ENCODE measurements at places on chromosomes 2 and 18.

- no peak for DNase-seq
Measured at GRCh38 chr2:240789051-240789453, 31.0 kb downstream of the KIF1A start.

- no peak for DNase-seq
Measured at GRCh38 chr2:112691881-112692281, 28.9 kb upstream of the NT5DC4 start.

GRCh38 chr2:57181315-57182038 lies 865.1 kb upstream of the VRK2 start:
- DNase-seq = no peak

DNA sequence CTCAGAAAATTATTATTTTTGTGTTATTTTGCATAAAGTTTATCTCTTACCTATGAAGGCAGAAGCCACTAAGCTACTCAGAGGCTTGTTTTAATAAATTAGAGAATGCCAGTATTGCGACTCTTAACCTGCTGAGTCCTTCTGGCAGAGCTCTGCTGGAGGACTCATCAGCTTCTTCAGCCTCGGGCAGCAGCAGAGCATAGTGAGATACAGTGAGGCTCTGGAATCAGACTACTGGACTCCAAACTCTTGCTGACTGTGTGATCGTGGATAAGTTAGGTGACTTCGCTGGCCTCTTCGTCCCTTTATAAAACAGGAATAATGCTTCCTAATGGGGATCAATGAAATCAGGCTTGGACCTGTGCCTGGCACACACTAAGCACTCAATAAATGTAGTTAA lies 1.7 kb downstream of the PTRHD1 start:
- no peak for DNase-seq

DNA sequence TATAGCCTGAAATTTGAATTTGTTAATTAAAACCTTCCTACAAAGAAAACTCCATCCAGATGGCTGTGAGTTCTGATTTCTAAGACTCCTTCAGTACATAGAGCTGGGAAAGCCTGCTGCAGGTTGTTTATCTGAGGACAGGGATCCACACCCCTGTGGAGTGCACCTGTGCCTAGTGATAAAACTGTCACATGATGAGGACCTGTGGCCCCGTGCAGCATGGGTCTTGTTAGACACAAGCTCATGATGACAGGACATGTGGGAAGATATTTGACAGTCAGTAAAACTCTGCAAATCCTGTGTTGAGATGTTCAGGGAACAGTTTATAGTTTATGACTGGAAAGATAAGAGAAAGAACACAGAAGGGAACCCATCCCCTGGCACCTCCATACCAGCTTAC lies 133.2 kb upstream of the TMEM18 start:
- DNase-seq = no peak

GRCh38 chr2:105824446-105824845 lies 79.7 kb downstream of the NCK2 start:
- DNase-seq = no peak

GRCh38 chr2:125925891-125926546 lies 729.9 kb upstream of the GYPC start:
- no peak for DNase-seq

GRCh38 chr2:3536682-3537632 lies 17.6 kb upstream of the ADI1 start:
- no peak for DNase-seq

DNA sequence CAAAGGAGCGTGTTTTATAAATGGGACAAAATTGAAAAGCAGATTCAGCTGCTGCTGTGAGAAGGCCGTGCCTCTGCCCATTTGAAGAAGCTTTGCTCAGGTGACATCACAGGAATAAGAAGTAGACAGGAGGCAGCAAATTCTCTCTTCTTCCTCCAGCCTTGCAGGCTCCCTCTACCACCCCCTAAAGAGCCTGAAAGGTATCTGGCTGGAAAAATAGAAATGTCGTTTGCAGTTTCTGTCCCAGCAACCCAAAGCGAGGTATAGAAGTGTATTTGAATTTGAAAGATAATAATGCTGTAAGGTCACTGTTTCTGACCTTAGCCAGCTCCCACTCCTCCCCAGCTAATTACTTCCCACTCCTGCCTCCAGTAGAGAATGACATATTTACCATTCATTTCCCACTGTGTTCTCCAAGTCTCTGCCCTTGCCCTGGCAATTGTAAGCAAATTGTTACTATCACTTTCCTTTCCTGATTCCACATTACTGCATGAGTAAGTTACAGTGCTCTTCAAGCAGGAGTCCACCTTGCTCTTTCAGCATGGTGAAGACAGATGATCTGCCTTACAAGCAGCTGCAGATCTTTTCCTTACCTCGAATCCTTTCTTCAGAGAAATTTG lies 56.8 kb upstream of the RASGRP3 start:
- no peak for DNase-seq

GRCh38 chr2:240423788-240424191 lies 11.7 kb upstream of the GPC1 start:
- no peak for DNase-seq

DNA sequence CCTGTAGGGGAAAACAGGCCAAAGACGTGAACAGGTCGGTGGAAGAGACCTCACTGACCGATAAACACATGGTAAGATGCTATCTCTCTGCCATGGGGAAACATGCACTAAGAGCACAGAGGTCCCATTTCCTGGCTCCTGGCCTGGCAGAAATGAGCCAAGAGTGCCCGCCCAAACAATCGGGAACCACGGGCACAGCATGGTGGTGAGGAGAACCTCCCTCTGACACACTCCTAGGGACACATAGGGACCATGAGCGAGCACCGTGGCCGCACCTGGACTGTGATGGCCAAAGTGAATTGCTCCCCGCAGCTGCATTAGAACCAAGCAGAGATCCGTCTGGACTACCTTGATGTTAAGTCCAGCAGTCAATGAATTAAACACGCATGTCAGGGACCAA lies 11.1 kb downstream of the HS6ST1 start:
- no peak for DNase-seq

DNA sequence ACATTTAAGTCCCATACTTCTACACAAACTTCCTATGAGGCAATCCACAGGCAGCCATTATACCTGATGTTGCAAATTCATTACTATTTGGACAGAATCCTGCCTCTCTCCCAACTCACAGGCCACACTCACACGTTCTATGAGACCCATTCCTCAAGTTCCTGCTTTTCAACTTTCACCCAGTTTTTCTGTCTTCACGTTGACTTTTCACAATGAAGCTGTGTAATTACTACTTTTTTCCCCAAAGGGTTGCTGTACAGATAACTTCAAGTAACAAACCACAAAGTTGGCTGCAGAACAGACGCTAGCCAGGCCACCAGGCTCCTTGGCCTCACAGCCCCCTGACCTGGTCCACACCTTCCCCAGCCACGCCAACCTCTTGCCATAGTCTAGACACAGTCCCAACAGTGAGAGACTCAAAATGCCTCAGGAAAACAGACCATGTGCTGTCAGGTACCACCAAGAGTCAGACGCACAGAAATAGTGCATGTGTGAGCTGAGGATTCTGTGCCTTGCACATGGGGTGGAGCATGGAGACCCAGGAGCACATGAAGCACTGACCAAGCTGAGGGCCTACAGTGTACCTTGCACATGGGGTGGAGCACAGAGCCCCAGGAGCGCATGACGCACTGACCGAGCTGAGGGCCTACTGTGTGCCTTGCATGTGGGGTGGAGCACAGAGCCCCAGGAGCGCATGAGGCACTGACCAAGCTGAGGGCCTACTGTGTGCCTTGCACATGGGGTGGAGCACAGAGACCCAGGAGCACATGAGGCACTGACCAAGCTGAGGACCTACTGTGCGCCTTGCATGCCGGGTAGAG lies 61.0 kb downstream of the EIPR1 start:
- DNase-seq = no peak

DNA sequence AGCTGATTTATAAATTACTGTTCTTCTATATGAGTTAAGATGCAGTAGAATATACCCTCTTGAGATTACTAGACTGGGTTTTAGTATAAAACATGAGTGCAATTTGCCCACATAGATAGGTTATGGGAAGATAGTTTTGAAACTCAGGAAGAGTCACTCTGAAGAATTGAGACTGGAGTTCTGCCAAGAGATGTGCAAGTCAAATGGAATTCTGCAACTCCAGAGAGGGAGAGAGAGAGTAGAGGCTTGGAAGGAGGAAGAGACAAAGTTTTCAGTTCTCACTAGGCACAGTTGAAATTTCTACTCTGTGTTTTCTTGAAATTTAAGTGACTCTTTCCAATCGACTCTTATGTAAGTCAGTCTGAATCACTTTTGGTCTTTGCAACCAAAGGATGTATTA lies 878.8 kb downstream of the TSN start:
- DNase-seq = no peak

DNA sequence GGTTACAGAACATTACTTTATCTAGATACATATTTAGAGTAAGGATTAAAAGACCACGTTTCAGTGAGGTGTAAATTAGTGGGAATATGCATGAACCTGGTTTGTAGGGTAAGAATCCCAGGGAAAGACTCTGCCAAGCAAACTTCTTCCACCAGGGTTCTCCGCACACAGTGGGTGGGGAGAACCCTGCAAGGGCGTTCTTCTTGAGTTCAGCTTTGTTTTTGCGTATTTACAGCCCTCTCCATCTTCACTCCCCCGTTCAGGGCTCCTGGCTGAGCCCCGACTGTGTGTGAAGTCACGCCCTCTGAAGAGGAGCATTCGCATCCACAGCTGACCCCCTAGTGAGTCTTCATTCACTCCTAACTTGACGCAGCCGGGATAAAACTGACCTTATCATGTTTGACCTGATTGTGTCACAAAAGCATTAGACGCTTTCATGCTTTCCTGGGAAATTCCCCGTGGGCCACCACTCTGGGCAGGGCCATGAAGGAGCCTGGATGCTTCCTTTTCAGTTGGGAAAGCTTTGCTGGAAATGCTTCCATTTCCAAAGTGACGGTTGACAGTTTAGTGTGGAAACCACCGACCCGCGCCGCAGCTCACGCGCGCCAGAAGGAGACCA lies 1.0 kb downstream of the ALKAL2 start:
- DNase-seq = no peak

- no peak for DNase-seq
Measured at GRCh38 chr2:95030496-95030895, 5.0 kb downstream of the MAL start.

DNA sequence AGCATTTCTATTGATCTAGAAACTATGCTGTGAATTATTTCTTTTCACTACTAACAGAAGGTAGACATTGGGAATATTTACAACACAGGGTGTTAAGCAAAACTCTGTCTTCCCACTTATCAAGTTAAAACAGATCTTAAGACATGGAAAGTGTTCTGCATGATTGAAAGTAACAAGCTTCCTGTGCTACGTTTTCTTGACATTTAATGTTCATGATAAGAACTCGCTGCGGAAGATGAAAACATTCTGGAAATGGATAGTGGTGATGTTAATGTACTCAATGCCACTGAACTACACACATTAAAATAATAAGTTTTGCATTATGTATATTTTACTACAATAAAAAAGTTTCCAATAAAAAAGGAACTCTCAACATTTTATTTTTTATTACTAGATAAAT lies 74.4 kb upstream of the SCN7A start:
- no peak for DNase-seq

DNA sequence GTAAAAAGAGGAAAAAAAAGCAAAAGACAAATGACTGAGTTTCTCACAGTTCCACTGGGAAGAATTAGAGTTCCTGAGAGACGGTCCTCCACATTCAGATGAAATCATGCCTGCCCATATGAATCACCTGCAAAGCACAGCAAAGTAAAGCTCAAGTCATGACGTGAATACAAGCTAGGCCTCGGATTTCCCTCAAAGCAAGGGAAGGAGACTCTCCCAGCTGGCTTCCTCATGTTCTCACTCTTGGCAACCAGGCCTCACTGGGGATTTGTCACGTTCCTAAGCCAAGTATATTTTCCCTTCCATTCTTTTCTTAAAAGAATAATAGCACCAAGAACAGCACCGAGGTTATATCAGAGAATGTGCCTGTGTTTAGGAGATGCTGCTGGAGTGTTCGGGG lies 47.0 kb downstream of the CYP27C1 start:
- DNase-seq = no peak

DNA sequence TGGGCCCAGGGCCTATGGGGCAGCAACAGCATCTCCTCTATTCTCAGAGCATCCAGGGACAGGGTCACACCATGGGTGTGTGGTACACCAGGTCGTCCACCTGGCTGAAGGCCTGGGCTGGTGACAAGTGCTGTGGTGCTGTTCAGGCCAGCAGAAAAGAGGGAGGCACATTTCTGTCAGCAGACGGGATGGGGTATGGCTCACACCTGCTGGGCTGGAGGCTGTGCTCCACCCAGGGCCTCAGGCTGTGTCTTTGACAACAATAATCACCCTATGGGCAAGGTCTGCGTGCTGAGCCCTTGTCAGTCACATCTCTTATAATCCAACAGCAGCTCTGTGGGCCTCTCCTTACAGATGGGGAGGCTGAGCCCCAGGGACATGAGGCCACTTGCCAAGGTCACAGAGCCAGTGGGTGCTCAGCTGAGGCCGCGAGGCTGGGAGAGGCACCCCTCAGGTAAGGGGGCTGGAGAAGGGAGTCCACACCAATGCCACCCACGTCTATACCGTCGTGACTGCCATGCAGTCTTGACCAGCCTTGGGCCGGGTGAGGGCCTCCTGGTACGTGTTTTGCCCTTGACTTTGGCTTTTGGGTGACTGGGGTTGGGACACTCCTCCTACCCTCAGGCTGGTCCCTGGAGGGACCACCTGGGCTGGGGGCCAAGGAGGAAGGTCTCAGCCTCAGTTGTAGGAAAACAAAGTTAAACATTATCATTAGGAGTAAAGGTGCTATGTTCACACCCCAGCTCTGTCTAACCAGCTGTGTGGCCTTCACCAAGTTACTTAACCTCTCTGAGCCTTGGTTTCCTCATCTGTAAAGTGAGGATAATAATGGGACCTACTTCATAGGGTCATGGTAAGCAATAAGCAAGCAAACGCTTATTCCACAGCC lies 5.6 kb upstream of the HS6ST1 start:
- DNase-seq = no peak

GRCh38 chr2:104412384-104412783 lies 441.5 kb upstream of the POU3F3 start:
- no peak for DNase-seq

- DNase-seq = no peak
Measured at GRCh38 chr2:194445226-194445625, 1211.8 kb upstream of the SLC39A10 start.

GRCh38 chr2:10819714-10820314 lies 7.2 kb upstream of the PDIA6 start:
- DNase-seq = no peak

- no peak for DNase-seq
Measured at GRCh38 chr2:168430431-168430830, 25.6 kb upstream of the CERS6 start.

DNA sequence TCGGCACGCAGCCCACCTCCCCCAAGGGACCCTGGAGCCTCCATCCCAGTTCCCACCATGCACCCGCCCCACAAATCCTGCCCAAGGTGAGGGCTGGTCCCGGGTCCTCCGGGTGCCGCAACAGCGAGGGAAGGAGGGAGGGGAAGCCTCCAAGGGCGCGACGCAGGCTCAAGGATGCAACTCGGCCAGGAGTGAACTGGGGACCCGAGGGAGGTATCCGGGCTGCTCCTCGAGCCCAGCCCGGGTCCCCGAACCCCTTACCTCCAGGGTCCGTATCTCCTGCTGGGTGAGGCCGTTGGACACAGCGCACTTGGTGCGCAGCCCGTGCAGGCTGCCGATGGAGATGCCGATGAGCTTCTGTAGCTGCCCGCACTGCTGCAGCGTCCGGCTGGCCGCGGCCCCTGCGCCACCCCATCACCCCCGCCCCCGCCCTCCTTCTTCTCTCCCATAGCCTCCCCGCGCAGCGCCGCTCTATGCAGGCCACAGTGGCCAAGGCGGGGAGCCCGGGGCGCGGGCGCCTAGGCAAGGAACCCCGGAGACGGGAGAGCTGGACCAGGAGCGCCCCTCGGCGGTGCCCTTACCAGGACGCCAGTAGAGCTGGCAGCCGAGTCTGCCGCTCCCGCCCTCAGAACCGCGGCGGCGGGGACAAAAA lies 124.1 kb downstream of the ANKRD30BL start:
- no peak for DNase-seq

GRCh38 chr18:25686960-25687500 lies 335.1 kb upstream of the ZNF521 start:
- no peak for DNase-seq

Measured in CD4-positive, alpha-beta memory T cell (primary cell).